ENCODE measurements at places on chromosomes 1 and 21.

- DNase-seq: no peak
These were observed 178.1 kb upstream of the ARHGEF16 start for GRCh38 chr1:3276341-3276800.

DNA sequence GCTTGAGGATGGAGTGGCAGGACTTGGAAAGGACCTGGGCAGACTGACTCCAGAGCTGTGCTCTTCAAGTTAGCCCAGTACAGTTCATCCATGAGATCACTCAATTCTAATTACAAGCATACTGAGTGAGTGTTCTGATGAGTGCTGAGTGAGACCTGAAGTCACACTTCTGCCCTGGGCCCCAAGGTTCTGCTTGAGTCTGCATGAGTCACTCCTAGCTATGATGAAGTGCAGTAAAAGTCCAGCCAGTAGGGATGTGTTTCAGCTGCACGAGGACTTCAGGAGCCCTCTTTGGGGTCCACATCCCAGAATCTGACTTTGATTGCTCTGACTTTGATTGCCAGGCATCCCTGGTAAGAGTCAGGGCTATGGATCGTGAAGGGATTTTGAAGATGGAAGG is 35.8 kb downstream of the PLEKHA6 start:
- peak; percentile 76 for DNase-seq

- no peak for DNase-seq
These were observed 15.1 kb upstream of the MX1 start for GRCh38 chr21:41410767-41411448.

DNA sequence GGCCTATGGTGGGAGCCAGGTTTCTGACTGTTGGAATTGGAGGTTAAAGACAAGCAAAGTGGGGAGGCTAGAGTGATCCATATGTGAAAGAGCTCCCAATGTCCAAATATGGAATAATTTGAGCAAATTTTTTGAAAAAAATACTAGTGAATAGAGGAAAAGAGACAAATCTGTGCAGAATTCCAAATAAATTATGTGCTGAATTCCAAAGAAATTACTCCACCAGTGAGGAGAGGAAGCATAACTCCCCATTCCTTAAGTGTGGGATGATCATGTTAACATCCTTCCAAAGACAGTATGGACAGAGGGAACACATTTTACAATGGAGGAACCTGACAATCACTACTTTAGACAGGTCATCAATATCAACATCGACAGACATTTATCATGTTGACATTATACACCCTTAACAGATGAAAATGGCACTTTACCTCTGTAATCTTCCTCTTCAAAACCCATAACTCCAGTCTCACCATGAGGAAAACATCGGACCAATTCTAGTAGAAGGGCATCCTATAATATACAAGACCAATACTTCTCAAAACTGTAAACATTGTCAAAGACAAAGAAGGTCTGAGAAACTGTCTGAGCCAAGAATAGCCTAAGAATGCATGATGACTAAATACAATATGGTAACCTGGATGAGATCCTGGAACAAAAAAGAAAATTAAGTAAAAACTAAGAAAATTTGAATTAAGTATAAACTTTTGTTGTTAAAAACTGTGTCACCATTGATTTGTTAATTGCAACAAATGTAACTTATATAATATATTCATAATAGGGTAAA is 71.5 kb upstream of the RGS4 start:
- DNase-seq: peak; percentile 83

- no peak for DNase-seq
These were observed 430.9 kb downstream of the LMO4 start for GRCh38 chr1:87759421-87760087.

GRCh38 chr1:112636597-112637253 is 17.1 kb downstream of the CAPZA1 start:
- no peak for DNase-seq

- DNase-seq: peak; percentile 99
These were observed 145.0 kb downstream of the RASAL2 start for GRCh38 chr1:178238722-178239510.

DNA sequence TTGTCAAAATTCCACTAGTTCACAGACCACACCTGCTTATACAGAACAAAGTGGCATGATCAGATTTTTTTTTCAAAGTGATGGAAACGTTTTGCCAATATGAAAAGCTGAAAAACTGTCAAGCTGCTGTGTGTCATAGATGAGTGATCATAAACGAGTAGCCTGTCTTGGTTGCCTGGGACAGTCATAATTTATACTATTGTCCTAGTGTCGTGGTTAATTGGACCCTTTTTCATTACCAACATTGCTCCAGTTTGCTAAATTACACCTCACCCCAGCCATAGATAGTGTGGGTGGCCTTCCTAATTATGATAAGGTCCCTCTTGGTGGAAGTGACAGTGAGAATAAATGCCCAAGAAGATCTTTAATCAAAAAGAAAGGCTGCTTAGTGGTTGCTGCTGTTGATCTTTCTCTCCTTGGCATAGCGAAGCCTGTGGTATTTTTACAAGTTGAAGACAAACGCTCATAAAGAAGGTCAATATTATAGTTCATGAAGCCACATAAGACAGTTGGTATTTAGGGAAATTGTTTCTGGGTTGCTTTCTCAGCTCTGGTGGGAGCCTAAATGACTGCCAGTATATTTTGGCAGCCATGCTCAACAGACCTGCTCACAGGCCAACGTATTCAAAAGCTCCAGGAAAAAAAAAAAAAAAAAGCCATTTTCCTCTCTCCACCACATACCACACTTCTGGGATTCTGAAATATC is 478.1 kb downstream of the PLA2G4A start:
- no peak for DNase-seq

- peak; percentile 70 for DNase-seq
These were observed 47.1 kb downstream of the MYSM1 start for GRCh38 chr1:58652651-58653184.

- no peak for DNase-seq
These were observed 22.4 kb upstream of the RSBN1 start for GRCh38 chr1:113834716-113835115.

DNA sequence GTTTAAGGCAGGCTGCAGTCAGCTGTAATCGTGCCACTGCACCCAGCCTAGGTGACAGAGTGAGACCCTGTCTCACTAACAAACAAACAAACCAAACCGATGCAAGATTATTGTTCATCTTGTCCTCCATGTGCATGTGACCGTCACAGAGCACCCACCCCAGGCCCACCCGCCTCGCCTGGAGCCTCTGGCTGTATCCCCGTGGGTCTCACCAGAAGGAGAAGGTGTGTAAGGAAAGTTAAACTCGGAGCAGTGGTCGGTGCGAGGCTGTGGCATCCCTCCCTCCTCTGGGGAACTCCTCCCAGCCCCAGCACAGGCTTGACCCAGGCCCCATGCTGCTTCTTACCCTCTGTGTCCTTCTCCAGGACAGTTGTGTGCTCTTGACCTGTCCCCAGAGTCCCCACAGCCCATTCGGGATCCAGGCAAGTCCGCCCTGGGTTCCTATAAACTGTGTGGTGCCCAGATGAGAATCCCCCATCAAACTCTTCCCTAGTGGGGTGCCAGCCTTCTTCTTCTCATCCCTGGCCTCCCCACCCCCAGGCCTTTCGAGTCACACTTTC is 318.4 kb downstream of the AJAP1 start:
- DNase-seq: no peak

DNA sequence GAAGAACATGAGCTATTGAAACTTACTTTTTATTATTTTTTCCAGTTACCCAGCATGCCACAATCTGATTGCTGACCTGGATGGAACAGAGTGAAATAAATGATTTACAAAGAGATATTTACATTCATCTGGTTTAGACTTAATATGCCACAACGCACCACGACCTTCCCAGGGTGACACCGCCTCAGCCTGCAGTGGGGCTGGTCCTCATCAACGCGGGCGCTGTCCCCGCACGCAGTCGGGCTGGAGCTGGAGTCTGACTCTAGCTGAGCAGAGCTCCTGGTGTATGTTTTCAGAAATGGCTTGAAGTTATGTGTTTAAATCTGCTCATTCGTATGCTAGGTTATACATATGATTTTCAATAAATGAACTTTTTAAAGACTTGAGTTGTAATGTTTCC is 243.9 kb downstream of the SDCCAG8 start:
- no peak for DNase-seq

DNA sequence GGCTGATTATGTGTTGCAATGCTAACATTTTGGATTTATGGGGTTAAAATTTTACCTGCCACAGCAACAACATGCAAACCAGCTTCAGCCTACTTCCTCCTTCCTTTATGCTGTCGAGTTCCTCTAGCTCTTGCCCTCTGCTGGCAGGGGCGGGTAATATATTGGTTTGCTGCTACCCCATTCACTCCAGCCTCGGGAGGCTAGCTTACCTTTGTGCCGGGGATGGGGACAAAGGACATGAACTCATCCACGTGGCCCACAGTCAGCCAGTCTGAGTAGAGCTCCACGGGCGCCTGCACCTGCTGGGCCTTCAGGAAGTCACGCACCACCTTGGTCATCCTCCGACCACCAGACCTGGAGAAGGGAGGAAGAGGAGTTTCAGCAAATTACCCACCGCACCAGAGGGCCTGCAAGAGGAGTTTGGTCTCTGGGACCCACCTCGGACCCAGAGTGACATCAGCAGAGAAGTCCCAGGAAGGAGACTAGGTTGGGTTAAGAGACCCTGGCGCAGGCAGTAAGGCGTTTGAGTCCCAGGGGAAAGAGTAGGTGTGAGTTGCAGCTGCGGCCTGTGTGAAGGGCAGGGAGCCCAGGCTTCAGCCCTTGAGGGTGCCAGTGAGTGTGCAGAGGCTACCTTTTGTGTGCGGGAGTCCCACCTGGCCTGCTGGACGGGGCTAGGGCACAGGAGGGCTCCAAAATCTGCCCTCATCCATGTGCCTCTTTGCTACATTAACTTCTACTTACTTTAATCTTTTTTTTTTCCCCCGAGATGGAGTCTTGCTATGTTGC is 21.8 kb upstream of the SDHB start:
- DNase-seq: no peak

DNA sequence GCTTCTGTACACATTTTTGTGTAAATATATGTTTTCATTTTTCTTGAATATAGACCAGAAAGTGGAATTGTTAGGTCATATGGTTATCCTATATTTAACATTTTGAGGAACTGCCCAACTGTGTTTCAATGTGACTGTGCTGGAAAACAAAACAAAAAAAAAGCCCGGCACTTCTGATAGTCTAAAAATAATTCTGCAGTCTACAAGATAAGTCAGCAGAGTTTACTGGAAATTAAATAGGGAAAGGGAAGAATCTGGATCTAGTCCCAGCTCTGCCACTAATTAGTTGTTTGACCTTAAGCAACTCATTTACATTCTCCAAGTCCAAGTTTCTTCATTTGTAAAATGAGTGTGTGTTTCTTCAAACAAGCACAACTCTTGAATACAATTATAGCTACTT is 869.1 kb upstream of the B3GALT2 start:
- DNase-seq: no peak

DNA sequence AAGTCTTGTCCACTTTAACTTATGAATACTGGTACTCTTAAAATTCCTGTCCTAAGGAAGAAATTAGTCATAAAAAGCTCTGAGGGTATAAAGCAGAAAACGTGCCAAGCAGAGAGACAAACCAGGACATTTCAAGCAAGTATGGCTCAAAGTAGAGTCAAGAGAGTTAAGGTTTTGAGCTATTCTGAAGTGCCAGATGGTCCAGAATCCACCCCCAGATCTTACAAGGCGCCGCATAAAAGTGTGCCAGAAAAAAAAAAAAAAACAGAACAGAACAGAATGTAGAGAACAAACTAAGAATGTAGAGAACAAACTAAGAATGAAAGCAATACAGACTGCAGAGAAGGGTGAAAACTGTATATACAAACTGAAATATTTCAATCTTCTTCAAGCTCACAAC is 12.5 kb downstream of the EPS15 start:
- peak; percentile 80 for DNase-seq

- peak; percentile 64 for DNase-seq
These were observed at the start of gene KIF17 for GRCh38 chr1:20717452-20718342. TSS of gene KIF17 (minus strand) at chr1:20718007. CDS start at chr1:20717706, 301 bp downstream.

DNA sequence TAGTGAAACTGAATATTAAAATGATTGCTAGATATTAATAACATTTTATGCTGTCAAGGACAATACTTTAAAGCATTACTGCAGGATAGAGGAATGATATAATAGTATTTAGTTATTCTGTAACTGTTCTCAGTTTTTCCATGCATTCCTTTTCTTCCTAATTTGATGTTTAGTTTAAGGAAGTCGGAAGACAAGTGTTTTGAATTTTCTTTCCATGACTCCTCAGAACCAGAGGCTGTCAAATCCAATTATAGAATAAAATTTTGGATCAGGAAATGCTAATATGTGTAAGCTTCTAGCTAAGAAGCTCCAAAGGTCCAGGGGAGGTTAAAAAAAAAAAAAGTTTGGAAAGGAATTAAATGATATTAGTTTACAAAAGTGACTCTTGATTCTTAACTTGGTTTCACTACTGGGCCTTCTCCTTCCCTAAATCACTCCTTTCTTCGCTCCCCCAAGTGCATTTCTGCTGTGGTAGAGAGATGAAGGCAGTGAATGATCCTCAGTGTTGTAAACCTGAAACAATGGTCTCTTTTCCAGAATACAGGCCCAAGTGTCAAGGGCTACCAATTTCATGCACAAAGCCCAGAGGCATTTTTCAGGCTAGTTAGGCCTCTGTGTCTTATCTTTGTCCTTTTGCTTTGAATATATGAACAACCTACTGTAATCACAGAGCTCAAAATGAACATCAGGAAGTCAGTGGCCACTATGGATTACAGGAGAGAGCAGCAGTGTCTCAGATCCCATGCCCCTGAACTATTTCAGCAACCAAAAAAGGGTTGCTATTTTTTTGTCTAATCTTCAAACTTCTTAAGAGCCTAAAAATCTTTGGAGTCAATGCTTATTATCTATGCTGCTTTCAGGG is 6.2 kb downstream of the ADSS2 start:
- peak; percentile 33 for DNase-seq

DNA sequence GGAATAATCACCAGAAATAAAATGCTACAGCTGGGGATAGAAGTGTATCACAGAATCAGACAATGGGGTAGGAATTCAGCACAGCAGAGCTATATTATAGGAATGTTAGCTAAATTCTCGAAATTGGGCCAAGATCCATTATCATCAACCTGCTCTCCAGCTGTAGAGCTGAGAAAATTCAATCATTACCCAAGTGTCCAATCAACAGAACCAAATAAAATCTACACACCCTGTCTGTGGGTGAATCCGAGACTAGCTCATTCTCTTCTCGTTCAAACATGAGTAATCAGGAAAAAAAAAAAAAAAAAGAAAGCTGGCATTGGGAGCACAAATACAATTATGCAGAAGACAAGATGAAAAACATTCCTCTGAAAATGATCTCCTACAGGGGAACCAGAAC is 119.2 kb downstream of the CDC7 start:
- no peak for DNase-seq

DNA sequence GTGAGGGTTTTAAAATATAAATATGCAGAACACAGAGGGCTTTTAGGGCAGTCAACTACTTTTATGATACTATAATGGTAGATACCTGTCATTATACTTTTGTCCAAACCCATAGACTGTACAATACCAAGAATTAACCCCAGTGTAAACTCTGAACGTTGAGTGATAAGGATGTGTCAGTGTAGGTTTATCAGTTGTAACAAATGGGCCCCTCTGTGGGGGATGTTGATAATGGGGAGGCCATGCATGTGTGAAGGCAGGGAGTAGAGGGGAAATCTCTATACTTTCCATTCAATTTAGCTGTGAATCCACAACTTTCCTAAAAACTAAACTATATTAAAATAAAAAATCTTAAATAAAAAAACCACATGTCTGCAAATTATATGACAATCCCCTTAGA is 193.5 kb upstream of the CAMK1G start:
- no peak for DNase-seq

GRCh38 chr1:70397013-70397412 is 14.1 kb upstream of the CTH start:
- DNase-seq: no peak

Data from fibroblast of skin of right quadriceps (primary cell).